GM13977 (cell line): ENCODE measurements at places on chromosomes 1 and 21.

DNA sequence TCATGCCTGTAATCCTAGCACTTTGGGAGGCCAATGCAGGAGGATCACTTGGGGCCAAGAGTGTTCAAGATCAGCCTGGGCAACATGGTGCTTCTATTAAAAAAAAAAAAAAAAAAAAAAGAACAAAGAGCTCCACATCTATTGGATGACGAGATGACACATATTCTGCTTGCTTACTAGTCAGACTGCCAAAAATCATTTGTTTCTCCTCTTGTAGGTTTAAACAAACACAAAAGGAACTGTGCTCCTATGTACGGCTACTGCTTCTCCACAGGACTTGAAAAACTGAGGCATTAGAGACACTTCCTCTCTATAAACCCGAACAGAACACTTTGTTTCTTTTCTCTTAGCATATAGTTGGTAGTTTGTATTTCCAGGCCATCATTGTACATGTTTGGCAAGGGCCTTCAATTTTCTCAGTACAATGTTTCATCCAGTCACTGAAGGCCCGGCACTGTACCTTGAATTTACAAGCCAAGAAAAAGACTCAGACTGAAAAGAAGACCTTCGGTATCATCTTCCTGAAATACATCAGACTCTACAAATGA is 6.0 kb downstream of the TRIT1 start:
- DNase-seq, result no peak

DNA sequence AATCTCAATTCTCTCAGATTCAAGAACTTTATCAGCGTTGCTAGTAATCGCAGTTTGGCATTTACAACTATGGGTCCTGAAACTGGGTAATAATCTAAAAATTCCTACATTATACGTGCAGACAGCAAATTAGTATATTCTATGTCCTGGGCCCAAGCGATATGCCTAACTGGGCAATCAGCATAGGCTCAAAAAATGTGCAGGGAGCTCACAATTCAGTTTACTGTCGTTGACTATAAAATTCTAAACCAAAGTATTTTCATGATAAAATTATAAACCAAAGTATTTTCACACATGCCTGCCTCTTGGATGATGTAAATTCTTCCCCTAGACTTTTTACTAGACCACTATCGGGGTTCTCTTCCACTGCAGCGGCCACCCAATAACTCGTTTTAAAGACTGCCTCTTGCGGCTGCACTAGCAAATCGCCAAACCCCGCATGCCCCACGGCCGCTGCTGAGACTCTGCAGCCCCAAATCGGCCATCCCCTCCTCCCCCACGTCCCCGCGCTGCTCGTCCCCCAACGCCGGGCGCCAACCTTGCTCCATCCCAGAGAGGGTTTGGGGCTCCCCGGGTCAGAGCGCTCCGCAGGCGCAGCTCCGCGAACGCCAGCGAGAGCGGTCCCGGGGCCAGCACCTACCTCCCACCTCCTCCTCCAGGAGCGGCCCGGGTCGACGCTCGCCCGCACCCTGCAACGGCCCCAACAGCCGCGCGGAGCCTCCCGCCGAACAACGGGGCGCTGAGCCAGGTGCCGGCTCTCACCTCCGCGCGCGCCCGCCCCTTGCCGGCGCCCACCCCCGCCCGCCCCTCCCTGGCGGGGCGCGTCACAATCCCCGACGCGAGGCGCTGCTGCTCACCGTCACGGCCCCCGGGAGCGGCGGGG is 506 bp downstream of the SSX2IP start:
- no peak for DNase-seq

DNA sequence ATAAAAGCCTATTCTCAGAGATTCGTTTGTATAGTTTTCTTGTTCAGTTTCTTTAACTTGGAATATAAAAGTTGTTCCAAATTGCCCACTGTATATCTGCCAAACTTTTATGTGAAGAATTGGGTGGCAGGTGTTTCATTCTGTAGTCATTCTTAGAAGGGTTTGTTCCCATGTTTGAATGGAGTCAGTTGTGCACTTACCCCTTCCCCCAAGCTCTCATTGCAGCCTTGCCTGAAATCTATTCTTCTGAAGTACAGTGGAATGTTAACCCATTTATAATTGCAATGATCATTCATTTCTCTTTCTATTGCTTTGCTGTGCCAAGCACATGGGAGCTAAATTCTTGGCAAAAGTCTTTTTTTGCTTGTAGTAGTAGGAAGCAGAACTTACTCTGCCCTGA is 375.3 kb upstream of the C1orf87 start:
- DNase-seq, result no peak

DNA sequence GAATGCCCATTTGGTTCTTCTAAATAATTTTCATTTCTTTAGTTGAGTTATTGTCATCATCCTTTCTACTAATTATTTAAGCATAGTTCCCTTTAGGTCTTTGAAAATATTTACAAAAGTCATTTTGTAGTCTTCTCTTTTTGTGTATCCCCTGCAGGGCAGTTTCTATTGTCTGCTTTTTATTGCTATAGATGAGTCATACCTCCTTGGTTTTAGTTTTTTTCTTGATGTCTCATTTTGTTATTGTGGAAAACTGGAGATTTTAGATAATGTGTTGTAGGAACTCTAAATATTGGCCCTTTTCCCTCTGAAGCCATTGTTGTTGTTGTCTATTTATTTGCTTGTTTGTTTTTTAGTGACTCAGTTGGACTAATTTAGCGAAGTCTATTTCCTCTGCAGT is 387.9 kb downstream of the NUF2 start:
- DNase-seq, result no peak
